ENCODE measurements at places on chromosomes 16 and 17. TPM values are rescaled to one million over a fixed set of nuclear protein-coding genes. Genes with fewer than 3 reads are reported as not detected.

Gene KRTAP2-2
- total RNA-seq: not detected

Gene SLC13A2
- not detected for total RNA-seq

DNA sequence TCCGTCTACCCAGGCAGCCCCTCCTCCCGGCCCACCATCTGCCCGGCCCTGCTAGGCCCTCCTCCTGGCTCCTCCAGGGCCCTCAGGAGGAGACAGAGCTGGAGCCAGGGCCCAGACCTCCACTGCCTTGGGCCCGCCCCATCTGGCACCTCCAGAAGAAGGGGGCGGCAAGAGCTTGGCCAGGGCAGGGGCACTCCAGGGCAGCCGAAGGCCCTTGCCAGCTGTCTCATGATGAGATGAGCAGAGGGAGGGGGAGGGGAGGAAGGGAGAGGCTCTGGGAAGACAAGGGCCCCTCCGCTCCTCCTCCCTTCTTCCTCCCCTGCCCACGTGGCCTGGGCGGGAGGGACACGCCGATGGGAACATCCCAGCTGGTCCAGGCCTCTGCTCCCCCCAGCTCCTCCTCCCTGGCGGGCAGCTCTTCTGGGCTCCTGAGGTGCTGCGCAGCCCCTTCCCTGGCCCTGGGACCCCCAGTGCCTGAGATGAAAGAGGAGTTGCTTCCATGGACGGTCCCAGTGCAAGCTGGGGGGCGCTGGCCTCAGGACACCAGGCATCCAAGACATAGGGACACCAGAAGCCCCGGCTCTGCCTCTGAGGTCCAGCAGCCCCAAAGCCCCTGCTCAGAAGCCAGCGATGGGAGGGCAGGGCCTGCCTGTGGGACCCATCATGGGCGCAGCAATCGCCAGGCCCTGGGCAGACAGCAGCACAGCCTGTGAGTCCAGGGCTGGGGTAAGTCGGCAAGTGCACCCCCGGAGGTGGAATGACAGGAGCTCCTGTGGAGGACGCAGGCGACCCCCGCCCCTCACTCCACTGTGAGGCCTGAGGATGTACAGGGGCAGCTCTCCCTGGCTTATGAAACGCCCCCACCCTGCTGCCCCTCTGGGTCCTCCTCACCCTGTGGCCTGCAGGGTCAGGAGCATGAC lies 23.6 kb upstream of the ENPP7 start:
- peak; percentile 45 for DNase-seq
- H3K36me3 ChIP-seq: no peaks in the 10 kb centered on the region
- H3K27ac ChIP-seq: no peak overlapping the region
- no peaks in the 10 kb centered on the region for H3K4me1 ChIP-seq
- no peak overlapping the region for H3K4me3 ChIP-seq
- H3K27me3 ChIP-seq: no peaks in the 10 kb centered on the region

GRCh38 chr17:31491376-31492131 lies 100.1 kb downstream of the RAB11FIP4 start:
- H3K36me3 ChIP-seq: no peaks in the 10 kb centered on the region
- no peak for DNase-seq
- no peak overlapping the region for H3K27ac ChIP-seq
- no peak overlapping the region for H3K4me3 ChIP-seq
- no peaks in the 10 kb centered on the region for H3K4me1 ChIP-seq

GRCh38 chr17:8740486-8740885 lies 4.2 kb downstream of the CCDC42 start:
- no peak for DNase-seq
- no peak overlapping the region for H3K27ac ChIP-seq
- no peaks in the 10 kb centered on the region for H3K4me1 ChIP-seq
- no peak overlapping the region for H3K4me3 ChIP-seq
- 0 out of 2 replicates have a peak, but pooled peaks cover 3% of the 10 kb centered on the region for H3K27me3 ChIP-seq

- H3K4me1 ChIP-seq: peaks cover 6% of the 10 kb centered on the region
- H3K4me3 ChIP-seq: no peak overlapping the region
- peak; percentile 85 for DNase-seq
- H3K27me3 ChIP-seq: no peaks in the 10 kb centered on the region
These were observed 14.8 kb downstream of the PDP2 start for GRCh38 chr16:66894948-66895688.

- no peaks in the 10 kb centered on the region for H3K36me3 ChIP-seq
- no peaks in the 10 kb centered on the region for H3K27me3 ChIP-seq
- DNase-seq: peak; percentile 11
- H3K27ac ChIP-seq: no peak overlapping the region
- H3K4me1 ChIP-seq: peaks cover 11% of the 10 kb centered on the region
These were observed 19.6 kb upstream of the EEF2K start for GRCh38 chr16:22186517-22186916.
